GM13976 (cell line): ENCODE measurements at places on chromosomes 7 and 10.
A peak's percentile ranks its signal among the peaks of the same experiment; 100 is the strongest.

DNA sequence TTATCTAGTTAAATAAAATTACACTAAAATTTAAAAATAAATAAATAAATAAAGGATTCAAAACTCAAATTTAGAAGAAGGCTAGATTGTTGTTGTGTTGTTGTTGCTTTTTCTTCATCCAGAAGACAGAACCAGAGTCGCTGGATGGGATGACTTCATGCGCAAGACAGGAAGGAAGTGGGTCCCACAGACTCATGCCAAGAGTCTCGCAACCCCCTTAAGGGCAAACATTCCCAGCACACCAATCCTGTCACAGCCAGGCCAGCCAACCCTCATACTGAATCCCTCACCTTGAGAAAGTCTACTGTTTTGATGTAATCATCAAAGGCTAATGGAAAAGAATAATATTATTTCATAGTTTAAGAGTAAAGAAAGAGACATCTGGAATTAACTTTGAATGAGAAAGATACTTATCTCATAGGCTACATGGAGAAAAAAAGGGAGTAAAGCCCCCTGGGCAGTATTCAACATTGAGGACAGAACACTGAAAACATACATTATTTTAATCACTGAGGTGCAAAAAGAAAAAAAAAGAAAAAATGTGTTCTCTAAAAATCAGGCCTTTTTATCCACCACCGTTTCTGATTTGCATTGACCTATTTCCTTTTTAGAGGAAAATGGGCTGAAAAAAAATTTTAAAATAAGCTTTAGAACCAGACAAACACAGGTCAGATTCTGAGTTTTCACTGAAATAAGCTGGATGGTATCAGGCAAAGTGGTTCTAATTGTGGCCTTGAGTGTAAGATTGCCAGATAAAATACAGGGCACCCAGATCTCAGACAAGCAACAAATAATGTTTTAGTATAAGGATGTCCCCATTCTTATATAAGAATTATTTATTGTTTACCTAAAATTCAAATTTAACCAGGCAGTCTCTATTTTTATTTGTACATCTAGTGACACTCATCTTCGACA lies 826.5 kb downstream of the TNS3 start:
- no peak for DNase-seq

DNA sequence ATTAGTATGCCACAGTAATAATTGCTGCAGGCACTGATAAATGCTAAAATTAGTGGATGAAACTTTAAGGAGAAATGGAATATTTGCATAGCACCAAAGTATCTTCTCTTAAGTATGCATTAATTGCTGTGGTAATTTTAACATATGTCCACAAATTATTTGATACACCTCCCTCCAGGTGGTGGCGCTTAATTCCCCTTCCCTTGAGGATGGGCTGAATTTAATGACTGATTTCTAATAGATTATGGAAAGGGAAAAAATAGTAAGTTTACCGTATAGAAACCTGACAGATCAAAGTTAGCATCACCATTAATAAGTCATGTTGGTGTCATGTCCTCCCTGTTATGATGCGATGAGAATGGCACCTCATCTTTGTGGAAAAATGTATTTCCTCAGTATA lies 519.2 kb downstream of the TFEC start:
- no peak for DNase-seq

GRCh38 chr10:120735773-120736371 lies 115.3 kb upstream of the WDR11 start:
- DNase-seq, result peak; percentile 43

- no peak for DNase-seq
These were observed 13.3 kb downstream of the RET start for GRCh38 chr10:43090188-43090587.

DNA sequence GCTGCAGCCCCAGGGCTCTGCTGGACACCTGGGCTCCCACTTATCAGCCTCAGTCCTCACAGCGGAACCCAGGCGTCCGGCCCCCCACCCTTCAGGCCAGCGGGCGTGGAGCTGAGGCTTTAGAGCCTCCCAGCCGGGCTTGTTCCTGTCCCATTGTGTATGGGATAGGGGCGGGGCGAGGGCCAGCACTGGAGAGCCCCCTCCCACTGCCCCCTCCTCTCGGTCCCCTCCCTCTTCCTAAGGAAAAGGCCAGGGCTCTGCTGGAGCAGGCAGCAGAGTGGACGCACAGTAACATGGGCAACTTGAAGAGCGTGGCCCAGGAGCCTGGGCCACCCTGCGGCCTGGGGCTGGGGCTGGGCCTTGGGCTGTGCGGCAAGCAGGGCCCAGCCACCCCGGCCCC lies 2.7 kb downstream of the NOS3 start:
- no peak for DNase-seq

DNA sequence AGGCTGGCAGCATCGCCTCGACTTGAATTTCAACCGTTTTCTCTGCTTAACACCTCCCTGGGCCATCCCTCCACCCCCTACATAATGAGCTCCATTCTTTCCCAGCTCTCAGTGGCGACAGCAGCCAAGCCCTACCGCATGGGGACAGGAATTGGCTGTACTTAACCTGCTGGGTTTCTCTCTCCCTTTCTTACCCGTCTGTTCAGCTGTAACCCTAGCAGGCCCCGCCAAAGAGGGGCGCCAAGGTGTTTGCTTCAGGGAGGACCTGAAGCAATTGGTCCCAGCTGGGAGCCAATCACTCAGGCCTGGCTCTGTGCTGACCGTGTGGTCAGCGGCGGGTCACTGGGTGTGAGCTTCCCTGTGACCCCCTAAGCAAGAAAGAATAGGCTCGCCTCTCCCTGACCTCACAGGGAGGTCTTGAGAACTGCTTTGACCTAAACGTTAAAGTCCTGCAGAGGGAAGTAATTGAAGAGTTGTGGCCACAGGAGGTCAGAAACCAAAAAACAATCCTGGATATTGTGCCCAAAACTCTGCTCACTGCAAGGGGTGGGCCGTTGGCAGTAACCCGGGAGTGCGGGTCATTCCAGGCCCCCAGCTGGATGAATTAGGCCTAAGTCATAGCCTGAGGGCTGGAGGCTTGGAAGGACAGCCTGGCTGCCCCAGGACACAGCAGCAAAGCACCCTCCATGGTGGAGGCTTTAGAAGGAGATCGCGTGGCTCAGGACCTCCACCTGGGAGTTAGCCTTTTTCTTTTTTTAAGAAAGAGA lies 114.6 kb downstream of the ITIH5 start:
- no peak for DNase-seq

GRCh38 chr10:36393801-36394200 lies 731.6 kb upstream of the ANKRD30A start:
- DNase-seq, result no peak

GRCh38 chr10:102565793-102566192 lies 62.0 kb downstream of the SUFU start:
- DNase-seq, result no peak

GRCh38 chr10:53356616-53357349 lies 584.2 kb upstream of the MBL2 start:
- DNase-seq, result no peak

GRCh38 chr10:18424200-18424599 lies 227.2 kb downstream of the NSUN6 start:
- no peak for DNase-seq

GRCh38 chr7:134371536-134371935 lies 54.8 kb upstream of the SLC35B4 start:
- no peak for DNase-seq

DNA sequence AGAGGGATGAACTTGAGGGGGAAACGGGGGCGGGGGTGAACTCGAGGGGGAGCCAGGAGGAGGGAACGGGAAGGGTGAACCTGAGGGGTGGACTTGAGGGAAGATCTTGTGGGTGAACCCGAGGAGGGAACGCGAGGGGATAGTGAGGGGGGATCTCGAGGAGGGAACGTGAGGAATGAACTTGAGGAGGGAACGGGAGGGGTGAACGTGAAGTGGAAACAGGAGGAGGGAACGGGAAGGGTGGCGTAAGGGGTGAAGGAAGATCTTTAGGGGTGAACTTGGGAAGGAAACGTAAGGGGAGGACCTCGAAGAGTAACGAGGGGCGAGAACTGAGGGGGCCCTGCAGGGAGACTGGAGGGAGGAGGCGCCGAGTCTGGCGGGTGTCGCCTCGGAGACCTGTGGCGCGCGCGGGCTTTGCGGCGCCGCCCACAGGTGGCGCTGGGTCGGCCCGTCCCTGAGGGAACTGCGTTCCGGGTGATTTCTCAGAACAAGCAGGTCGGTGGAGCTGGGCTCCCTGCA lies 651 bp downstream of the MYO3A start:
- DNase-seq, result peak; percentile 43

GRCh38 chr7:73451780-73452398 lies 18.3 kb downstream of the FZD9 start:
- DNase-seq, result peak; percentile 66

GRCh38 chr7:146090023-146090645 lies 26.5 kb upstream of the CNTNAP2 start:
- DNase-seq, result peak; percentile 49

- peak; percentile 50 for DNase-seq
These were observed 66.4 kb downstream of the HK1 start for GRCh38 chr10:69344591-69345252.

DNA sequence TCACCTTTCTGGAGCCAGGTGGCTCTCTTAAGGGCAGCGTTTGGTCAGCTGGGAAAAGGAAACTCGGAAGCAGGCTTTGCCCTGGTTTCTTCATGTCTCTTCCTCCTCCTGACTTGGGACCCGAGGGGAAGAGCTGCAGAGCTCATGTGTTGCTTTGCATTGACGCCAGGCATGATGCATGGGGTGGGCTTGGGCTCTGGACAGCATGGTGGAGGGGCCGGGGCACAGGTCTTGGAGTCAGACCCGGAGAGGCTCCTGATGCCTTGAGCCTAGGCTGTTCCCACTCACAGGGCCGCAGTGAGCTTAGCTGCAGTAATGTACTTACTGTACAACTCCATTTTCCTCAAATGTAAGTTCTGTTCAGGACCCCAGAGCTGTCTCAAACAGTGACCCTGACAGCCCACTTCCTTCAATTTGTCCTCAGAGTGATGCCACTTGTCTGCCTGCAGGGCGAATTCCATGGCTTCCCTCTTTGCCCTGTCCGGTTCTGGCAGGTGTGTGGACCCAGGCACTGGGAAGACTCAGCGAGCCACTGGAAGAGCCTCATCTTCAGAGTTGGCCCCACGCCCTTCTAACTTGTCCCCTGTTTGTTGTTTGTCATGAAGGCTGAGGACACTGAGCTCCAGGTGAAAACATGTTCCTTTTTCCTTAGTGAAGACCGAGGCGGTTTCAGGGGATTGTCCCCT lies 50.2 kb downstream of the ZNF467 start:
- DNase-seq, result no peak

DNA sequence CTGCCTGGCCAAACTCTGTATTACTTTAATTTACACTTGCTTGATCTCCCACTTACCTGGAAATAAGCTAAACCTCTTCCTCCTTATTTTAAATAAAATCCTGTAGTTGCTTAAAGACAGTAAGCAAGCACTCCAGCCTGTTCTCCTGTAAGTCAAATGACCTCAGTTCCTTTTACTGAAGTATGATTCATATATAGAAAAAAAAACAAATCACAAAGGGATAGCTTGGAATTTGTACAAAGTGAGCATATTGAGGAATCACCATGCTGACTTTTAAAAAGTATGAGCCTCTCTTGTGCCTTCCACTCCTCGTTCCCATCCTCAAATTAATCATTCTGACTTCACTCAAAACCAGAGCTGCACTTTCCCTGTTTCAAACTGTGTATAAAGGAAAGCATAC lies 52.0 kb downstream of the C10orf90 start:
- no peak for DNase-seq

GRCh38 chr7:129159539-129159938 lies 15.0 kb downstream of the TSPAN33 start:
- DNase-seq, result no peak

DNA sequence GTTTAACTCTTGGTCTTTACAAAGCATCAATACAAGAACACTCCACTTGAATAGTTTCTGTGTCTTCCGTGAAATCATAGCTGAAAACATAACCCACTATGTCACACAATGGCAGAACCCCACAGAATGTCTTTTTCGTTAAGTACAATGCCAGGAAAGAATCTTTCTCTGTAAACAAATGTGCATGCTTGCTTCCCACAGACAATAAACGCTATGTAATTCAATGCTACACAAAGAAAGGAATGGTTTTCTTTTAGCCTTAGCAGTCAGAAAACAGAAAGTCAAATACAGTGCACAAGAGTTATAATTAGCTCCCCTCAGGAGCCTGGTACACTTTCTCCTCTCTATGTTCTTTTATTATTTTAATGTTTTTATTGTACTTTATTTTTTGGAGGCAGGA lies 186.1 kb downstream of the SRPK2 start:
- no peak for DNase-seq

DNA sequence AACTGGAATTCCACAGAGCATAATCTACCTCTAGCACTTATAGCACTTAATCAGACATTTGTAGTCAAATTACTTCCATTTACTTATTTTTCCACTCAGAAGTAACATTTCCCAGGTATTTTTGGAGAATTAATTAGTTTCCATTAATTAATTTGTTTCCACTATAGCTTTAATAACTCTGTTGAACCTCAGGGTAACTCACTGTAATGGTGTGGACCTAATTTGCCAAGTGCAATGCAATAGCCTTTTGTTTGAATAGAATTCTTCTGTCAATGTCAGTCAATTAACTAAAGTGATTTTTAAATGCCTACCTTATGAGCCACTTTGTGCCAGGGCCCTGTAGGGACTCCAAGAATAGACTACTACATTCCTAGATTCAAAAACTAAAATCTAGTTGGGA lies 115.4 kb downstream of the CSTF2T start:
- no peak for DNase-seq

GRCh38 chr10:113585949-113586348 lies 33.1 kb downstream of the HABP2 start:
- DNase-seq, result no peak

DNA sequence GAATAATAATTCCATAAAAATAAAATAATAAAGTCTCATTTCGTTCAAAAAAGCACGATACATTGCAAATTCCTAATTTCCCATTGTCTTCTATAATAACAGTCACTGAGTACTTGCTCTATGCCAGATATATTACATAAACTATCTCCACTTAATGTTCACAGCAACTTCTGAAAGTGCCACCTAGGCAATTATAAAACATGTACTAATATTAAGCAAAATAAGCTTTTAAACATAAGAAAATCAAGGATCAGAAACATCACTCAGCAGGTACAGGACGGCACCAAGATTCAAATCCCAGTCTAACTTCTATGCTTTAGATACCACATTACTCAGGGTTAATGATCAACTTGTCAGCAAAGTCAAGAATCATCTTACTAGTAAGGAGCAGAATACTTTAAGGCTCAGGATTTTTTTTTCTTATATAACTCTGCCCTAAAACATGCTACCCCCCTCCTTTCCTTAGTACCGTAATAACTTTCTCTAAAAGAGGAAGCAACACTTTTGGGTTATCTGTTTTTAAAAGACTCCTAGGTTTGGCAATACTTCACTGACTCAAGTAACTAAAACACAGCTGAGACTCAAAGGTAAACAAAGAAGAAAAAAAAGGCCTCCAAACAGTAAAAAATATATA lies 51.3 kb downstream of the USP6NL start:
- DNase-seq, result peak; percentile 37
